Kasumi-1 (cell line): ENCODE measurements at places on chromosomes 12 and 14.

DNA sequence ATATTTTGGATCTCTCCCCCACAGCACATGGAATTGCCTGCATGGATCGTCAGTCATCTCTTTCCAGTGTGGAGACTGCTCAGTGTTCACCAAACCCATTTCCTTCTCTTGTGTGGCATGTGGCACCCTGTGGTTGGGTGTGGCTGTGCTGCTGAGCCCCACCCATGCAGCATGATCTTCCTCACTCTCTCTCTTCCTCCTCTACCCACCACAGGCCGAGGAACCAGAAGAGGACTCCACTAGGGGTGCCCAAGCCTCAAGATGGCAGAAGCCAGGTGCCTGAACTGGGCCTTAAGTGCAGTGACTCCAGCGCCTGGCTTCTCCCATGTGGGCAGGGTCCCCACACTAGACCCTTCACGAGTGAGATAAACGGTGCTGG lies 66.8 kb upstream of the GPR68 start:
- DNase-seq: no peak

DNA sequence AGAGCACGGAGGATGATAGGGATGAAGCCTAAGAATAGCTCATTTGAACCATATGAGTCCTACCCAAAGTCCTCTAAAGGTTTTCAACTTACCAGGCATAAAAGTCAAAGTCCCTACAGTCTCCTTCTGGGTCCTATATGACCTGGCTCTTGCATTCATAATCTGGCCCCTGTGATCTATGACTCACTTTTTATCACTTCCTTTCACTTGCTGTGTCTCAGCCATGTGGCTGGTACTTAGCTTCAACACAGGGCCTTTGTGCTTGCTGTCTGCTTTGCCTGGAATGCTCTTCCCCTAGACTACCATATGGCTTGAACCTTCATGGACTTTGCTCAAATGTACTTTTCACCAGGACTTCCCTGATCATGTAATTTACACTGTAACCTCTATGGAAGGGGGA lies 137.6 kb upstream of the TMTC1 start:
- DNase-seq: peak; percentile 13

GRCh38 chr12:121996945-121997612 lies 24.6 kb upstream of the BCL7A start:
- DNase-seq: no peak

GRCh38 chr12:70451528-70451927 lies 85.4 kb downstream of the KCNMB4 start:
- no peak for DNase-seq
